Left renal cortex interstitium (tissue), 4 donors: ENCODE measurements at places on chromosomes 16 and 17.

DNA sequence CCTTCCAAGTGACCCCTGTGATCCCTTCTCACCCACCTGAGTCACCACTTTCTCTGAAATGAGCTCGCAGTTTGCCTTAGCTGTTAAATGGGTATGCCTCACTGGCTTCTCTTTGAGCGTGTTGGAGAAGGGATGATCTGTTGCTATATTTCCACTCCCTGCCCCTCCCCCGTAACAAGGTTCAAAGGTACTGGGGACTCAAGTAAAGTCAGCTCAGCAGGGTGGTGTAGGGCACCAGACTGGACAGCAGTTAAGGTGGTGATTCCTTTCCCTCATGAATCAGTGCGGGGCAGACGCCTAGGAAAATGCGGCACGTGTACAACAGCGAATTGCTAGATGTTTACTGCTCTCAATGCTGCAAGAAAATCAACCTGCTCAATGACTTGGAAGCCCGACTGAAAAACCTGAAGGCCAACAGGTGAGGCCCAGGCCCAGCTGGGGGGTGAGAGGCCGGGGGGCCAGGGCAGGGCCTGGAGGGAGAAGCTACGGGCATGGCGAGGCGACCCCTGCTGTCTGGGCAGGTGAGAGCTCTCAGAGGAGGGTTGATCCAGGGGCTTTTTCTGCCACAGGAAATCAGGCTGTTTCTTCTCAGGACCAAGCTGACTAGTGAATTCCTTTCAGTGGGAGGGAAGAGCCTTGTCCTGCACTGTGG is 130.3 kb downstream of the RAB11FIP4 start:
- no peak for DNase-seq

- no peak for DNase-seq
Measured at GRCh38 chr17:15741624-15742023, 9.5 kb downstream of the TBC1D26 start.

GRCh38 chr16:86824751-86825296 is 246.5 kb downstream of the FOXL1 start:
- no peak for DNase-seq

- DNase-seq = no peak
Measured at GRCh38 chr16:73020409-73020884, 27.5 kb downstream of the ZFHX3 start.

DNA sequence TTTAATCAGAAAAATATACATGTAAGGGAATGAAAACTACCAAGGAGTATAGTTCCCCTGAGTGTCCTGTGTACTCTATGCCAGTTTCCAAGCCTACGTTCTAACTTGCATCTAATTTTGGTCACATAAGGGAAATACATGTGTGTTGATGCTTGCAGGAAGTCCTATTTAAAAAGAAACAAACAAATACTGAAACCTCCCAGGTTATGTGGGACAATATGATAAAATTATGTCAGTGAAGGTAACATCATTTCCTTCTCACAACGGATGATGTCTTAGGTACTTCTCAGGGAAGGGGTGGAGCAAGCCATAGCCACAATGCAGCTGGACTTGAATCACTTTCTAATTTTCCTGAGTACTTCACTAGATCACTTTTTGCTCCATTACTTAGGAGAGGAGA is 115.9 kb downstream of the ZFHX3 start:
- no peak for DNase-seq

- DNase-seq = no peak
Measured at GRCh38 chr17:66378296-66378695, 75.9 kb downstream of the PRKCA start.

- no peak for DNase-seq
Measured at GRCh38 chr16:10013364-10013763, 168.9 kb downstream of the GRIN2A start.

DNA sequence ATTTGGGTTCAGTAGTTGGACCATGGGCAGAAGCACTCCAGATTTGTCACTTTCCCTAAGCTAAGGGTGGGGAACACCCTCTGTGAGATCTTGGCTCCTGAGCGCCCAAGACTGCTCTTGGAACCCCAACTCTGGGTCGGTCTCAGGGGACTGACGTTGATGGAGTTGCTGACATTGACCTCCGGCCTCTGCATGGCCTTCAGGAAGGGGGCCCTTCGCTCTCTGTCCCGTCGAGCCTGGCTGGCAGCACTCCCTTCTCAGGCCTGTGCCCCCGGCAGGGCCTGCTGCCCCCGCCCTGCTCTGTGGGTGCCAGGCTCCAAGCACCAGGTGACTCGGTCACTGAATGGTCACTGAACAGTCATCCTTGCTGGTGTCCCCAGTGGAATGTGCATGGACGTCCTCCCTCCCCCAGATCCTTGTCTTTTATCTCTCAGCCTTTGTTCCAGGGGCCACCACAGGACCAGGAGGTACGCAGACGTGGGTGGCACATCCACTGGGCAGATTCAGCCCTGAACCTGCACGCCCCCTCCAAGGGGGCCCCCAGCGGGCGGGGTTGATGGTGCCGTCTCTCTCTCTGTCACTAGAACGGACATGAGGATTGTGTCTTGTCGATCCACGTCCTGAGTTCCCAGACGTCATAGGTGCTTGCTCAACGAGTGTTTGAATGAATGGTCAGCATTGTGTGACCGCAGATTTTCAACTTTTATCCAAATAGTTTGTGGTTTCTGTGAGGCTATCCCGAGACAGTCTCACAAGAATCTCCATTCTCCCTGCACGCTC is 314.5 kb downstream of the SEC14L1 start:
- no peak for DNase-seq
